ENCODE measurements at places on chromosomes 1 and 21. TPM values are rescaled to one million over a fixed set of nuclear protein-coding genes. Genes with fewer than 3 reads are reported as not detected.

- no peak for DNase-seq
These were observed 2.1 kb downstream of the PFKL start for GRCh38 chr21:44301961-44302406.

DNA sequence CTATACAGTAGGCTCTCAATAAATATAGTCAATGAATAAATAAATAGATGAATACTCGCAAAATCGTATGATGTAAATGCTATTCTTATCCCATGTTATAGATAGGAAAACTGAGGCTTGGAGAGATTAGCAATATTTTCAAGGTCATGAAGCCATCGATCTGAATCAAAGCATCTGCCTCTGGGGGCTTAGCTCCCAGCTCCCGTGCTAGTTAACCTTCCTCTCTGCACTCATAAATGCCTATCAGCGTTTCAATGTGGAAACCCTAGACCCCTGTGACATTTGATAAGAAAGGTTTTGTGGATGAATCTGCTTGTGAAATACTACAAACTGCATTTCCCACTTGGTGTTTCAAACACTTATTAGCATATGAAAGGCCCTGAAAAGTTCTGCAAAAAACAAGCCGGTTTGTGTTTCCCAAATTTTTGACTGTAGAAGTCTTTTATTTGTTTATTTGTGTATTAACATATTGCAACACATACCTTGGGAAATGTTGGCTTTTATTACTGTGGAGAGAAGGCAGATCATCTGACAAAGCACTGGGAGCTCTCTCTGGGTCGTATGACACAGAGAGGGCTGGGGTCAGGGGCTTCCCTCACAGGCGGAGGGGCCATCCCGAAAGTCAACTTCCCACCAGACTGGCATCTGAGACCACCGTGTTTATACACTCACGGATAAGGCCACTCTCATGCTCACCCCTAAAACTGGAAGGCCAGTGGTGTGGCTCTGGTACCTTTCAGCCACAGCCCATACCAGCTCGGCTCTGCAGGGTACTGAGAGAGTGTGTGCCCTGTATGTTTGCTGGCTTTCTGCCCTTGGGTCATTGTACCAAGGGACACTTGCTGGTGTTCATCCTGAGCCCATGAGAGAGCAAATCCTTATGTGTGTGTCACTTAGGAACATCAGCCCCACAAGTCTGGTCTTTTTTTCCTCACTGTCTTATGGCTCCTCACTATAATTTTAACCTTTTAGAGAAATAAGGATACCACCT lies 993 bp upstream of the PROK1 start:
- DNase-seq = no peak

DNA sequence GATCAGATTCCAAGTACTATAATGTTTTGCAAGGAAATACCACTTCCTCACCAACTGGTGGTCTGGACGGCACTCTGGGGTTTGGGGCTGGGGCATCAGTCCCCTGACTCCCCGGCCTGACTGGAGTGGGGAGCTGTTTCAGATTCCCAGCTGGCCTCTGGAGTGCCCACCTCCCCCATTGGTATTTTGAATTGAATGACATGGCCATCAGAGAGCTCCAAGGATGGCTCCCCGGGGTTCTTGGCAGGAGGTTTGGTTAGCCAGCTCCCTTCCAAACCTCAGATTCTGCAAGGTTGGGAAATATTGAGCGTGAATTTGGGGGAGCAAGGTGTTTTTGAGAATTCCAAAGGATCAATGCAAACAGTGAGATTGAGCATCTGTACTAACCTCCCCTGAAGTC lies 2.2 kb upstream of the INAVA start:
- DNase-seq = no peak

DNA sequence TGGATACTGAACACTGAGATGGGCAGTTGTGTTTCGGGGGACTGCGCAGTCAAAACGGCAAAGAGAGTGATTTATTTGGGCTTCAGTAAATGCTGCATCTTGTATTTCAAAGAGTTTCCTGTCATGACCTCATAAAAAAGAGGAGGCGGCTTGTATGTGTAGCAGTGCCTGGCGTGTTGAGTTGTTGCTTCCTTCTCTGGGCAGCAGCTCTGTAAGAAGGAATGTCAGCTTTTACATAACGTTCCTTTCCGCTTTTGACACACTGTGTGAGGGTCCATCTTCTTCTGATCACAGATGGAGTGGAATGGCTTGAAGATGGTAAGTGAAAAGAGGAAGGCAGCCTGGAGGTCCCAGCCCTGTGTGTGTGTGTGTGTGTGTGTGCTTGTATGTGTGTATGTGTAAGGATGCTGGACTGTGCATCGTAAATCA lies 941 bp downstream of the ELAVL4 start:
- DNase-seq = peak; percentile 26

The PLA2G2F gene
- not detected for polyA plus RNA-seq

The ZNF695 gene
- 0.23 TPM for polyA plus RNA-seq
